ENCODE measurements at places on chromosomes 16 and 17. TPM values are rescaled to one million over a fixed set of nuclear protein-coding genes. Genes with fewer than 3 reads are reported as not detected.

Gene CDH8
- total RNA-seq: 0.59 TPM

Gene ASPA
- total RNA-seq: not detected

Gene PRAC1
- not detected for total RNA-seq

Gene SDR42E2
- not detected for total RNA-seq

- DNase-seq: peak; percentile 51
These were observed 5.3 kb downstream of the CYGB start for GRCh38 chr17:76532072-76532651.

DNA sequence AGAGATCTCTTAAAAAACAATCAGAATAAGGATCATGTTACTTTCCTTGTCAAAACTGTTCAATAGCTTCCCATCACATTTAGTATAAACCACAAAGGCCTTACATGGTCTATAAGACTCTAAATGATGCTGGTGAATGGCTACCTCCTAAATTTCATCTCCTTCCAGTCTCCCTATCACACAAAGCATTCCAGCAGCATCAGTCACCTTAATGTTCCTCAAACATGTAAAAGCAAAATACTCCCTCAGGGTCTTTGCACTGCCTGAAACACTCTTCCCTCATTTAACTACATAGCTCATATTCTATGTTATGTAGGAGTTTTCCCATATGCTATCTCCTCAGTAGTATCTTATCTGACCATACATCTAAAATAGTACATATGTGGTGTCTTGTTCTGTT is 53.5 kb upstream of the INTS2 start:
- peak; percentile 36 for DNase-seq

DNA sequence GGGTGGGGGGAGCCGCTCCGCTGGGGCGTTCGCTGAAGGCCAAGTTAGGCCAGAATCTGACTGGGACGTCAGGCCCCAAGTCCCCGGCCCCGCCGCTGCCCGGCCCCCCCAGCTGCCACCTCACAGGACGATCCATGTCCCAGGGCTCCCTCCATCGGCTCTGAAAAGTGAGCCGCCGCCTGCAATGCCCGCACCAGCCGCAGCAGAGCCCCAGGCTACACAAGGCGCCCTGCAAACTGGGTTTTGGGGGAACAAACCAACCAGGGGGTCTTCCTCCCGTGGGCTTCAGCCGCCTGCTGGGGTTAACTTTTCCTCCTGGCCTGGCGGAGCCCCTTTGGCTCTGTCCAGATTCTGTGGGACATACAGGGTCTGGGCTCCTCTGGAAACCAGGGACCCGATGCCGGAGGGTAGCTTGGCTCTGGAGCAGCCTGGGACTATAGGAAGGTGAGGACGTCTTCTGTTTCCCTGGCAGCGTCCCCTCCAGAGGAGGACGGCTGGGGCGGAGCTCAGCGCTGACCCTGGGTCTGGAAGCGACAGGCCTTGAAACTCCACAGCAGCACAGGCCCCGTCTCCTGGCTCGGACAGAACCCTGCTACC is 835 bp downstream of the NME4 start:
- DNase-seq: peak; percentile 52

DNA sequence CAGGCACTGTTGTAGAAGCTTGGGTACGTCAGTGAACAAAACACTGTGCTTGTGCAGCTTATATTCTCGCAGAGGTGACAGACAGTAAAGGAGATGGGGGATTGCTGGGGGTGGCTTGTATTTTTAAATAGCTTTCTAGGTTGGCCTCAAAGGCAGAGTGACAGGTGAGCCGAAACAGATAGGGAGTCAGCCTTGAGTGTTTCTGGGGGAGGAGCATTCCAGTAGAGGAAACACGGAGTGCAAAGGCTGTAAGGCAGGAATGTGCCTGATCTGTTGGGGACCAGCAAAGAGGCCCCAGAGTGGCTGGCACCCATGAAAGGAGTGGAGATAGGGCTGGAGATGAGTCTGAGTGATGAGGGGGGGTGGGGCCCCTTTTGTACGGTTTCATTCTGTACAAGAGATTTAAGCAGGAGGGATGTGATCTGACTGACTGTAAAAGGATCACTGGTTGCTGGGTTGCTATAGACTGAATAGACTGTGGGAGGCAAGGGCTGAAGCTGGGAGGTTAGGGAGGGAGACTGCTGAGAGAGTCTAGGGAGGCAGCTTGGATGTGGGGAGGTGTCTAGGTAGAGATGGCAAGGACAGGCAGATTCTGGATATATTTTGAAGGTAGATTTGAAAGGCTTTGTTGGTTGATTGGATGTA is 15.2 kb downstream of the NUP93 start:
- no peak for DNase-seq

GRCh38 chr17:43723697-43724359 is 34.8 kb downstream of the SOST start:
- peak; percentile 97 for DNase-seq

- no peak for DNase-seq
These were observed 4.7 kb upstream of the BEAN1 start for GRCh38 chr16:66422366-66422765.

DNA sequence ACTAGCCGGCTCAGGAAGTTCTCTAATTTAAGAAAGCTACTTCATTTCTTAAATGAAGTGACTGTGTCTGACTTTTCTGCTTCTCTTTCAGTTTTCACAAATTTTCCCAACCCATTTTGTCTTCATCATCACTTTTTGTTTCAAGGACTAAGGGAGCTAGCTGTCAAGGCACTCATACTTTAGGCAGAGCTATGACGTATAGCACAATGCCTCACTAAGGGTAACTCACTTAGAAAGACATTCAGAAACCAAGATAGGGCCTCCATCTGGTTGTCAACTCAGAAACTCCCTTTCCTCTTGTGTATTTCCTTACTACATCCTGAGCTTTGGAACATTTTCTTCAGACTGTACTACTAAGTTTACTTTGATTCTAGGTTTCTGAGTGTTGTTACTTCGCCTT is 397.9 kb downstream of the TOX3 start:
- DNase-seq: no peak

GRCh38 chr17:69503711-69504110 is 89.2 kb downstream of the MAP2K6 start:
- no peak for DNase-seq

- peak; percentile 38 for DNase-seq
These were observed 24.0 kb downstream of the ADGRG5 start for GRCh38 chr16:57566436-57566835.

DNA sequence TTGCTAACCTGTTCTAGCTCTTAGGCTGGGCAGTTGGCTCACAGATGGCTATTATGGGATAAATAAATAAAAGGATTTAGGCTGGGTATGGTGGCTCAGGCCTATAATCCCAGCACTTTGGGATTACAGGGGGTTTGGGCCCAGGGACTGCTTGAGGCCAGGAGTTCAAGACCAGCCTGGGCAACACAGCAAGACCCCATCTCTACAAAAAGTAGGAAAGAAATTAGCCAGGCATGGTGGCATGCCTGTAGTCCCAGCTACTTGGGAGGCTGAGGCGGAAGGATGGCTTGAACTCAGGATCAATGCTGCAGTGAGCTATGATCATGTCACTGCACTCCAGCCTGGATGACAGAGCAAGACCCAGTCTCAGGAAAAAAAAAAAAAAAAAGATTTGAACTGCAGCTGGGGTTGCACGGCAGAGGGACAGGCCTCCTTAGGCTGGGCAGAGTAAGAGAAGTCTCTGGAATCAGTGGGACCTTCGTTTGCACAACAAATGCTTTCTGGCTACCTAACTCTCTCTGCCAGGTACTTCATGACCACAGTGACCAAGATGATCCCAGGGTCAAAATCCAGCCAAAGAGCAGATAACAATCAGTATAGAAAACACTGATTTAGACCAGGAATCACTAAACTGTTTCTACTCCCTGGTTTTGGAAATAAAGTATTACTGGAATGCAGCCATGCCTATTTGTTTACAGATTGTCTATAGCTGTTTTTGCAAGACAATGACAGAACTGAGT is 6.8 kb downstream of the RUSF1 start:
- DNase-seq: no peak

Measured in M059J (cell line).